ENCODE measurements at places on chromosomes 3 and 15.

DNA sequence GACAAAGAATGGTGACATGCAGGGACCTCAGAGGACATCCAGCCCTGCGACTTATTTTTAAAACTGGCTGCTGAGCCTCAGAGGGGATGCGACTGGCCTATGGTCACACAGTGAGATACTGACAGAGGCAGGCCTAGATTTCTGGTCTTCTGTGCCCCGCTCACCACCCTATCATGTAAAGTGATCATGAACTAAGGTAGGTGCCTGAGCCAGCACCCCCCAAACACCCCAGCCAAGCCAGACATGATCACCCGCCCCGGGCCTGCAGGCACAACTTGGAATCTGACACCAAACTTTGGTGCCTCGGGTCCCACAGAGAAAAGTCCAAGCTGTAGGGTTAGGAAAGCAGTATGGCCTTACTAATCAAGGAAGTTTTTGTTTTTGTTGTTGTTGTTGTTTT, 33.9 kb upstream of the HHATL start:
- no peak for DNase-seq

- no peak for DNase-seq
Measured at GRCh38 chr3:77682162-77682561, 642.3 kb downstream of the ROBO2 start.

- DNase-seq: no peak
Measured at GRCh38 chr15:90072978-90073640, 29.2 kb downstream of the IDH2 start.

GRCh38 chr3:15165061-15165460, 41.0 kb upstream of the CAPN7 start:
- DNase-seq: no peak

GRCh38 chr15:89870688-89871288, 23.0 kb downstream of the AP3S2 start:
- DNase-seq: no peak

GRCh38 chr3:30754426-30754825, 140.0 kb downstream of the GADL1 start:
- DNase-seq: no peak

GRCh38 chr15:58038426-58039078, 27.0 kb downstream of the ALDH1A2 start:
- DNase-seq: no peak

DNA sequence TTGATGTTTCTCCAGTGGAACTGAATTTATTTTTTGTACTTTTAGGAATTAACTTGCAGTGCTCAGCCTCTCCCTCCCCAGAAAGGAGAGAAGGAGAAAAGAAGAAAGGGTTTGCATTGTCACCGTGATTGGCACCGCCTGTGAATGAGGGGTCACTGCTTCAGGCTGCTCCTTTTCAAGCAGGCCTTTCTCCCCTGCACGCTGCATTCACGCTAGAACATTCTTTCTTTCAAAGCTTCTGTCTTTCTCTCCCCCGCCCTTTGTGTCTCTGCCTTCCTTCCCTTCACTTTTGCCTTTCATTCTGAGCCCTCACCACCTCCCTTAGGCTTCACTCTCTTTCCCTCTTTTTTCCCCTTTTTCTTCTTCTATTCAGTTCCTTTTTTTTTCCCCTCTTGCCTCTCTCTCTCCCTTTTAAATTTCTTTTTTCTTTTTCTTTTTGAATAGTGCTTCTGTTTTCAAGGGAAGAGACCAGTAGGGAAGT, 42.4 kb downstream of the ZNF710 start:
- DNase-seq: no peak

- no peak for DNase-seq
Measured at GRCh38 chr3:164918905-164919304, 159.4 kb downstream of the SI start.

DNA sequence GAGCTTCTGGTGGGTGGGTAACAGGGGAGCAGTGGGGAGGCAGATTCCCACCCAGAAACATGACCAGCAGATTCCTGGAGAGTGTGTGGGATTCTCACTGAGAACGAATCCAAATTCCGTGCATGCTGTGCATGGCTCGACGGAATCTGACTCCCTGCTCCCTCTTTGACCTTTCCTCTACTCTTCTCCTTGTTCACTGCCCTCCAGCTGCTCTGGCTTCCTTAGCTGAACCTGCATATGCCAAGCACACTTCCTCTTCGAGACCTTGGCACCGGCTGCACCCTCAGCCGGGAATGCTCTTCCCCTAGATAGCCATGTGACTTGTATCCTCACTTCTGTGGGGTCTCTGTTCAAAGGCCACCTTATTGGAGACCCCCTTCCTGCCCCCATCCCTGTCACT, 6.3 kb downstream of the INSYN1 start:
- DNase-seq: no peak

GRCh38 chr15:57797110-57797509, 90.6 kb downstream of the POLR2M start:
- no peak for DNase-seq

GRCh38 chr3:156373095-156373494, 181.8 kb downstream of the SSR3 start:
- DNase-seq: no peak

DNA sequence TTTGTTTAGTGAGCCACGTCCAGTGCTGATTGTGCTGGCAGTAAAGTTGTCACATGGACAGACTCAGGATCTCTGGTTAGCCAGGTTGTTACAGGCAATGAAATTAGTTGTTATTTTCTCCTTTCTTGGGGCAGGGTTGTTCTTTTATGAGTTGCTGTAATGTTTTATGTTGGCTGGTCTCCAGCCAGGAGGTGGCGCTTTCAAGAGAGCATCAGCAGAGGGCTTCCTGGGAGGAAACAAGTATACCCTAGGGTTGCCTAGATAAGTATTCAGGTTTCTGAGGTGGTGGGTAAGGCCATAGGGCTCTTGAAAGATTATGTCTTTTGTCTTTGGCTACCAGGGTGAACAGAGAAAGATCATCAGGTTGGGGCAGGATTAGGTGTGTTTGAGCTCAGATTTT, 14.5 kb upstream of the CFAP20DC start:
- DNase-seq: no peak

DNA sequence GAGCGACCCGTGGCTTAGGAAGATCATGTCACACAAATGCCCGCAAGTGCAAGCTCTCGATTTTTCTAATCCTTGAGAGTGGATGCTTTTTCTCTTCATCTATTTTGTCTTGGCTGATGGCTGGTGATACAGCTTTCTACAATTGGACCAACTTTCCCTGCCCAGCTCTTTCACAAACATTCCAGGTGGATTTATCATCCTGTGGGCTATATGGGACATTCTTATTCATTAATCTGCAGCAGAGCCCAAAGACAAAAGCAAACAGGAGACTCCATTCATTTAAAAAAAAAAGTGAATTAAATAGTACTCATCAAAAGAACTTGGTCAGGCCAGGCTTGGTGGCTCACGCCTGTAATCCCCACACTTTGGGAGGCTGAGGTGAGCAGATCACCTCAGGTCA, 14.2 kb upstream of the TSEN2 start:
- no peak for DNase-seq

DNA sequence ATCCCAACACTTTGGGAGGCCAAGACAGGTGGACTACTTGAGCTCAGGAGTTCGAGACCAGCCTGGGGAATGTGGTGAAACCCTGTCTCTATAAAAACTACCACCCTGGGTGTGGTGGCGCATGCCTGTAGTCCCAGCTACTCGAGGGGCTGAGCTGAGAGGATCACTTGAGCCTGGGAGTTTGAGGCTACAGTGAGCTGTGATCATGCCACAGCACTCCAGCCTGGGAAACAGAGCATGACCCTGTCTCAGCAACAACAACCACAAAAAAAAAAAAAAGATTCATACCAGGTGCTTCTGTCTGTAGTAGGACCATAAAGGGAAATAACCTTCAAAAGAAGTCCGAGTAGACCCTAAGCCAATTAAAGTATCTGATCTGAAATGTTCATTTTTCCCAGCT, 94.5 kb downstream of the SERPINI1 start:
- no peak for DNase-seq

DNA sequence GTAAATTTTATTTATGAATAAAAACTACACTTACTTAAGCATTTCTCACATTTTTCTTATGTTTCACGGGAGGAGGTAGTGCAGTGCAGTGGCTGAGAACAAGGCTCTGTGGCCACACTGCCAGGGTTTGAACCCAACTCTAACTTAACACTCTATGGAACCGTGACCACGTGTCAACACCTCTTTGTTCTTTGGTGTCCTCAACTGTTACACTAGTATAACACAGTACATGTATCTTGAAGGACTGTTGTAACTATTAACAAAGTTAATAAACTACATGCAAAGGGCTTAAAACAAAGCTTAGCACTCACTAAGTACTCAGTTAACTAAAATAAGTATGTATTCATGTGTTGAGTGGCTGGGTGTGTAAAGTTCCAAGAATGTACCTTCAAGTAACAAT, 19.5 kb downstream of the CD47 start:
- no peak for DNase-seq

- no peak for DNase-seq
Measured at GRCh38 chr3:71397046-71397445, 186.5 kb downstream of the FOXP1 start.

DNA sequence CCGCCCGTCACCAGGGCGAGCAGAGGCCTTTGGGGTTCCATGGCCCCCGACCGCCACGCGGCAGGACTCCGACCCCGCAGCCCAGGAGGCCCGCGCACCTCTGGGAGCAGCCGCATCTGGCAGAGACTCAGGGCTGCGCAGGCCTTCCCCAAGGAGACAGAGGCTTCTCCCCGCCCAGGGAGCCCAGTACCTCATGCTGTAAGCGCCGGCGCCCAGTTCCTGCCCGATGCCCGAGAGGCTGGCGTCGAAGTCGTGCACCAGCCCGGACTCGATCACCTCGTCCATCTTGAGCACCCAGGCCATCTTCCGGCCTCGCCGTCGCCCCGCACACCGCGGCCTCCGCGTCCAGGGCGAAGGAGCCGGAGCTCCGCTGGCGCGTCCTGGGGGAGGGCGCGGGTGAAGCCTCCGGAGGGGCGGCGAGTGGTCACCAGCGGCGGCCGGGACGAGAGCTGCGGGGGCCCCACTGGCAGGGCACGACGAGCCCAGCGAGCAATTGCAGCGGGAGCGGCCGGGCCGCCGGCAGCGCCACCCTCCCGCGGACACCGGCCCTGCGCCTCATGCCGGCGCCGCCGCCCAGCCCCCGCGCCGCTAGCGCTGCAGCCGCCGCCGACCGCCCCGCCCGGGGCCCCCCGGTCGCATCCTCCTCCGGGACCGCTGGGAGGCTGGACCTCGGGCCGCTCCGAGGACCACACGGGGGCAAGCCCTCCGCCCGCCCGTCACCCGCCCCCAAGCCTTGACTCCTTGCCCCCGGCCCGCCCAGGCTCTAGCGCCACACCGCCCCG, 468 bp downstream of the UBP1 start:
- DNase-seq: no peak

DNA sequence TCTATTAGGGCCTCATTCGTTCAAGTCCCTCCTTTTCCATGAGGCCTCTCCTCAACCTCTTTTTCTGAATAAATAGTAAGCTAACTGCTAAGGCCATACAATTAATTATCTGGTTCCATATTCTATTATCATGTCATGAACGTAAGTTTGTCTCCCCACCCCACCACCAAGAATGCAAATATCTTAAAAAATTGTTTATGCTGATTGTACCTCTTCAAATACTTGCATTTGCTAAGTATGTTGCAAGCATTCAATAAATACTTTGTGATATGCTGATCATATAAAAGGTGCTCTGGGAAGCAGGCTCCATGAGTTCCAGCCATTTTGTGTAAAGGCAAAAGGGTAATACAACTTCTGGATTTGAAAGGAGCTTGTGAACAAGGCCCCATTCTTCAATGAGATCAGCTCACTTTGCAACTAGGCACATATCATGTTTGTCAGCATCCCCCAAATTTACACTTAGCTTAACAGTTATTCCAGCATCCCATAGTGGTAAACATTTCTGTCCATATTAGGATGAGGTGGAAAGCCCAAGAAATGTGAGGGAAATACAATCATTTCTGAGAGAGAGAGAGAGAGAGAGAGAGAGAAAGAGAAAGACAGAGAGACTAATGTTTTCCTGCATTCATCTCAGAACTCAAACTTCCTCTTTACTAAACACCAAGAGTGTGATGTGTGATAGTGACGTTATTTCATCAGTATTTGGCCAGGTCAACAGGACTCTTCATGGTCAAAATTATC, 33.2 kb downstream of the SLC12A8 start:
- no peak for DNase-seq

DNA sequence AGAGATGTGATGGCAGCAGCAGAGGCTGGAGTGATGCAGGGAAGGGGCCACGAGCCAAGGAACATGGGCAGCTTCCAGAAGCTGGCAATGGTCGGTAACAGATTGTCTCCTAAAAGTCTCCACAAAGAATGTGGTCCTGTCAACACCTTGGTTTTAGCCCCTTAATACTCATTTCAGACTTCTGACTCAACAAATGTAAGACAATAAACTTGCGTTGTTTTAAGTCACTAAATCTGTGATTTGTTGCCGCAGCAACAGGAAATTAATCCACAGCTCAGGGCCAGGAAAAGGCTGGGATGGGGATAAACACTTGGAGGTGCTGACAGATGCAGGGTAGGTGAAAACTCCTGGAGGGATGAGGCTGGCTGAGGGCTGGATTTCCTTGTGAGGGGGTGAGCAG, 69.9 kb downstream of the OXNAD1 start:
- DNase-seq: no peak

DNA sequence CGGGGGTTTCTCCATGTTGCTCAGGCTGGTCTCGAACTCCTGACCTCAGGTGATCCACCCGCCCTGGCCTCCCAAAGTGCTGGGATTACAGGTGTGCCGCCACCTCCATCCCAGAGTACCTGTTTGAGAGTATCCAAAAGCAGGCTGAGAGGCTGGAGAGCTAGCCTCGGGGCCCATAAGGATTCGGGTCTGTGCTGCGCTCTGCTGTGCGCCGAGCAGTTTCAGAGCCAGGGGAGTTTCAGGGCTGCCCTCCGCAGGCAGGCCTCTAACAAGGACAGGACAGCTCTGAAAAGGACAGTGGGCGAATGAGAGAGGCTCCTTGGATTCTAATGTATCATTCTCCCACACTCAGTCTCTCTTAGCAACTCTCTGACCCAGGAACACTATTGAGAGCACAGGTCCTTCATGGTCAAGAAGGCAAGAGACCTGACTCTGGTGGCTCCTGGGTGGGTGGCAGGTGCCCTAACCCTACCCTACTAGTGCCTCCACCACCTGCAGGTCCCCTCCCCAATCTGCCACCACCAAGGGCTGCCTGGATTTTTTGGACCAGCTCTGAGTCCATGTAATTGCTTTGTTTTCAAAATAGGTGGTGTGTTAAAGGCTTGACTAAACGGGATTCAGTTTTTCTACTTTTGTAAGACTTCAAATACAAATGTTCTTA, 27.8 kb downstream of the MAGEF1 start:
- no peak for DNase-seq

DNA sequence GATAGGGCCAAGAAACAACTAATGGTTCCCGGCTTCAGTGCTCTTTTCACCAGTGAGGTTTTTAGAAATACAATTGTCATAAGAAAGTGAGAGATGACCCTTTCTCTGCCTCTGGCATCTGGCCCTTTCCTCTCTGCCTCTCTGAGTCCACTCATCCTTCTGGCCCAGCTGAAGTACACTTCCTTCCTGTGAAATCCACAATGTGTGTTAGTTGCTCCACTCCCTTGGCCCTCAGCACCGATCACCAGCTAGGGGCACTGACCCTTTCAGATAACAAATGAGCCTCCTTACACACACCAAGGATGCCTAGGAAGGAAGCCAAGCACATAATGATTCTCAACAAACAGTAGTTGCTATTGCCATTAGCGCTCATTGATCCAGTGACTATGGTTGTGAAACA, 2.9 kb upstream of the CAV3 start:
- DNase-seq: no peak

- DNase-seq: no peak
Measured at GRCh38 chr3:120451272-120451761, 525 bp upstream of the FSTL1 start.

GRCh38 chr3:112111785-112112402, 21.2 kb downstream of the GCSAM start:
- peak; percentile 33 for DNase-seq

- no peak for DNase-seq
Measured at GRCh38 chr15:52185151-52185561, 6.0 kb downstream of the GNB5 start.

Measured in activated CD8-positive, alpha-beta memory T cell treated with anti-CD3 and anti-CD28 coated beads for 1 hour (primary cell).